Astrocyte (in vitro differentiated cells and primary cell): ENCODE measurements at places on chromosomes 1 and 21. TPM values are rescaled to one million over a fixed set of nuclear protein-coding genes. Genes with fewer than 3 reads are reported as not detected.
A peak's percentile ranks its signal among the peaks of the same experiment; 100 is the strongest.

DNA sequence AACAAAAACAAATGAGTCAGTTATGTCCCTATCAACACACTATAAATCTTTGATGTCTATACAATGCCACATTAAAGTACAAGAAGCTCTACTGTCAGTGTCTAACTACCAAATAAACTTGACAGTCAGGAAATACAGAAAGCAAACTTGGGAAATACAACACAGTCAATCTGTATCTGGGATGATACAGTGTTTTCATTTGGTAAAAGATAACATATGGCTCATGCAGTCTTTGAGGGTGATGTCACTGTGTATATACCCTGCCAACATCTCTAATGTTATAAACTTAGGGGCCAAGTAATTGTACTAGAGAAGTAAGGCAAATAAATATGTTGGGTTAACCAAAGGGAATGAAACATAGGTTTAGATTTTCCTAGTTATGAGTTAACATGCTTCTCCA, 552.5 kb upstream of the ADAMTS5 start:
- DNase-seq = peak; percentile 78

GRCh38 chr1:231124746-231125145, 37.1 kb upstream of the TRIM67 start:
- no peak for DNase-seq

DNA sequence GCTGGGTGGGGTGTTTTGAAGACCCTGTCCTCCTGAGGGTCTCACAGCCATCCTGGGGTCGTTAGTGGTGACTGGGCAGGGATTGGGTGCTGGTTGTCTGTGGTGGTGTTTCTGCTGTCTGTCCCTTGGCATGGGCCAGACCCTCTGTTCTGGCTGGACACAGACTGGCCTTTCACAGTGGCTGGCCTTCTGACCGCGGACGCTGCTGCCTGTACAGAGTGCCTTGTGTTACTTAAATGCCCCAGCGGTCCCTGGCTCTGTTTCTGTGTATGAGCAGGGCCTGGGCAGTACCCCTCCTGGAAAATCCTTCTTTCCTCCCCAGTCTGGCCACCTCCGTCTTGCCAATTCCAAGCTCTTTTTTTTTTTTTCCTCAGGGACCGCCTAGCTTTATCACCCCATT, 50.9 kb downstream of the SH3BGR start:
- no peak for DNase-seq

DNA sequence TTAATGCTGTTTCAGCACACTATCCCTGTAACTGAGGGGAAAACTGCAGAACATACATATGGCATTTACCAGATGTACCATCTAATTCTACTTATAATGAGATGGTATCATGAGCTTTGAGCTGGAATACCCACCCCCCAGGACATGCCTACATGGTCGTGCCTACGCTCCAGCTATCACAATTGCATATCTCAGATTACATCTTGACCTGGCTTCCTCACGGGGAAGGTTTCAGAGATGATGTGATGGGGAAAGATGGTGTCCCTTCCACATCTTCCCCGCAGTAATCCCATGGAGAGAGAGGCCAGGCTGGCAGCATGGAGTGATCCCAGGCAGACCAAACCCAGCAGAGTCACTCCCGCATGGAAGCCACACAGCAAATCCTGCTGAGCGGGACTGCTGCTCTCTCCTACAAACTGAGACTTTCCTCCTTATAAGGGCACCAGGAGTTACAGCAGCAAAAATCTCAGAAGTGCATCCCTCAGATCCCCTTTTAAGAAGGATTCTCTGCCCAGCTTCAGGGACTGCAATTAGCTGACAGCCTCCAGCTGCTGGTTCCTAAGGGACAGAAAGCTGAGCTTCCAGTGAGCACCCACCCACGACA, 67.1 kb downstream of the KCNH1 start:
- no peak for DNase-seq

Gene CELSR2
- total RNA-seq = 8.5 and 10.0 TPM in 2 replicates

Gene TCEA3
- 3.3 and 3.4 TPM in 2 replicates for total RNA-seq

Gene GNAT2
- not detected in 2 replicates for total RNA-seq

Gene RYR2
- 0.19 and 0.30 TPM in 2 replicates for total RNA-seq

Gene OR10Z1
- not detected in 2 replicates for total RNA-seq
